Stimulated activated CD8-positive, alpha-beta memory T cell treated with anti-CD3 and anti-CD28 coated beads, Interleukin-4, amount 100 ng/mL, for 1 hour (primary cell): ENCODE measurements at places on chromosomes 13 and 19.

DNA sequence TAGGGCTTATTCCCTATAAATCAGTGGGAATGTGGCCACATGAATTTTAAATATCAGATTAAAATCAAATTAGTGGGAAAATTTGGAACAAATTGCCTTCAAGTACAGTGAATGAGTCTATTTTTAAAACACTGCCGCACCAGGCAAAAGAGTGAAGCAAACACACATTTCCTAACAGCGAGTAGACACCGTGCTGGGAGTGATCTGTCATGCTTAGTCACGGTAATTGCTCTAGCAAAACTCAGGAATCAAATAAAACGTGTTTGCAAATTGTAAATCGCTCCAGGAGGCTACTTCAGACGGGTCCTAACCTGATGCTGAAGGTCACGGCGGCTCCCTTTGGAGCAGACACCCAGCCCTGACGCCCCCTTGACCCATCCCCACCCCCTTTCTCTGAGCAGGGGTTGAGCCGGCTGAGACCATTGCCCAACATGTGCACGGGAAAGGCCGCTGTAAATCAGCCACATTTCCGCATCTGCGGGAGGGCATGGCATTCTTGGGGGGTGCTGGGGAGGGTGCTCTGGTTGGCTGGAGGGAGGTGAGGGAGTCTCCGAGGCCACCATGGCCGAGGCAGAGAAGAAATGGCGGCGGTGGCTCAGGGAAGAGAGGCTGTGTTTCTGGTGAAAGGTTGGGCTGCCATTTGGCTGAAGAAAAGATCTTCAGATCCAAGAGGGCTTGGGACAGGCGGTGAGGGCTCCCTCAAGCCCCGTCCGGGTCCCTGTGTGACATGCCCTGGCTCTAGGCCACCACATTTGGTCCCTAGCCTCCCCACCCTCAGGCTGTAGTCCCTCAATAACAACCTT lies 8.9 kb downstream of the CEBPA start:
- no peak for DNase-seq

DNA sequence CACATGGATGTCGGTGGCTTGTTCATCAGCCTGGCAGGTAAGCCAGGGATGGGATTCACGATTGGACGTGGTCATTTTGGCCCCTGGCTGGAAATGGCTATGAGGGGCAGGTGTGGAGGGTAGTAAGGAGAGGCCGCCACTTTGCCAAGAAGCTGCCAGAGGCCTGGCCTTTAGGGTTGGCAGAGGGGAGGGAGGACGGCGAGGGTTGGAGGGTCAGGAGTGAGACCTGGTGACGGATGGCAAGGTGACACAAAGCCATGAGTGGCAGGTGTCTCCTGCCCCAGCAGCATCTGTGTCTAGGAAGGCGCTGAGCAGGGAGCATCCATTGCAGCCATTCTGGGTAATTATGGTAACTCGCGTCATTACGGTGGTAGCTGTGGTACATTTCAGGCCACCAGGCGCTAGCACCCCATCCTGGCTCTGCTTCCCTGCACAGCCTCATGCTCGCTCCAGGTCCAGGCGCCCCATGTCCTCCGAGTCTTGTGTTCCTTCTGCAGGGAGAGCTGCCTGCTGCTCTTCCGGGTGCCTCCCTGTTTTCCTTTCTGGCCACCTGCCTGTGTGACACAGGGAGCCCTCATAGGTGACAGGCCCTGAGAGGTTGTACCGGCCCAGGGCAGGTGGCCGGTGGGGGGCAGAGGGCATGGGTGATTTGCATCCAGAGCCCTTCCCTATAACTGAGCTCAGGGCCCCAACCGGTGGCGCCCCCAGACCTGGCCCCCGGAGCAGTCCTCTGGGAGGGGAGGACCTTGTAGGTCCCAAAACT lies 4.2 kb downstream of the SSBP4 start:
- no peak for DNase-seq

GRCh38 chr13:19810151-19810550 lies 27.4 kb upstream of the PSPC1 start:
- DNase-seq, result no peak

DNA sequence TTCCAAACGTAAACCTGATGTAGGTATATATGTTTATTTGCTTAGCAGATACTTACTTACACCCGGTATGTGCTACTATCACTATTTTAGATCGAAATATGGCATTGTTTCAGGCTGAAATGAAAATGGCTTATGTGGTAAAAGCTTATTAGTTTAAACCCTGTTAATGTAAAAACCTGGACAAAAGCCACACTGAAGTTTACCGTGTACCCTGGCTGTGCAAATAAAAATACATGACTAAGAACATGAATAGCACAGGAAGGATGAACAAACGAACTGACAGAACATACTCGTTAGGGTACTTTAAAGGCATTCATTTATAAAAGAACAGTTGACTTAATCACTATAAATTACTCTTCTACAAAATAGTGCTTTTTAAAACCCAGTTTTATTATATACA lies 6.6 kb downstream of the CLDN10 start:
- no peak for DNase-seq

DNA sequence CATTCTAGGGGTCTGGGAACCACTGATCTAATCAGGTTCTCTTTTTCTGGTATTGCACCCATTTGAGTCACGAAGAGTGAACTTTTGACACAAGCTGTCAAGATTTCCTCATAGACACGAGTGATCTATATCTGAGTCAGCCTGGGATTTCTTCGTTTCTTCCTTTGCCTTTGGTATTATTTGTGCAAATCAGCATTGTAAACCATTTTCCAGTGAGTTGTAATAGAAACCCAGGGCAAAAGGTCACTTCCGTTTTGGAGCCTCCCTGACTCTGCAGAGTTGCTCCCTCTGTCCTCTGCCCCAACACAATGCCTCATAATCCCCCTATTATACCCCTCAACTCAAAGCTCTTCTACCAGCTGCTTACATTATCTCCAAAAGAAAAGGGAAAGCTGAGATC lies 615.1 kb downstream of the EFNB2 start:
- DNase-seq, result no peak

GRCh38 chr19:13807421-13808021 lies 12.3 kb downstream of the ZSWIM4 start:
- no peak for DNase-seq

DNA sequence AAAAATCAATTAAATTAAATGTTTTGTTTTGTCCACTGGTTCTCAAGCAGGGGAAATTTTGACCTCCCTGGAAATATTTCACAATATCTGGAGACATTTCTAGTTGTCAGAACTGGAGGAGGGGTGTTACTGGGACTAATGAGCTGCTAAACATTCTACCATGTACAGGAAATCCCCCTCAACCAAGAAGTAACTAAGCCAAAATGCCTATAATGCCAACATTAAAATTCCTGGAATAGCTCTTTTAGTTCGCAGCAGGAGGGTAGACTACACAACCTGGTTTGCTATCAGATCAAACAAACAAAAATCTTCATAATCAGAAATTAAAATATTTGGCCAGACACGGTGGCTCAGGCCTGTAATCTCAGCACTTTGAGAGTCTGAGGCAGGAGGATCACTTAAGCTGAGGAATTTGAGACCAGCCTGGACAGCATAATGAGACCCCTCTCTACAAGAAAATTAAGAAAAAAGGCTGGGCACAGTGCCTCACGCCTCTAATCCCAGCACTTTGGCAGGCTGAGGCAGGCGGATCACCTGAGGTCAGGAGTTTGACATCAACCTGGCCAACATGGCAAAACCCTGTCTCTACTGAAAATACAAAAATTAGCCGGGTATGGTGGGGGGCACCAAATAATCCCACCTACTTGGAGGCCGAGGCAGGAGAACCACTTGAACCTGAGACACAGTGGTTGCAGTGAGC lies 13.7 kb upstream of the SMARCA4 start:
- no peak for DNase-seq

DNA sequence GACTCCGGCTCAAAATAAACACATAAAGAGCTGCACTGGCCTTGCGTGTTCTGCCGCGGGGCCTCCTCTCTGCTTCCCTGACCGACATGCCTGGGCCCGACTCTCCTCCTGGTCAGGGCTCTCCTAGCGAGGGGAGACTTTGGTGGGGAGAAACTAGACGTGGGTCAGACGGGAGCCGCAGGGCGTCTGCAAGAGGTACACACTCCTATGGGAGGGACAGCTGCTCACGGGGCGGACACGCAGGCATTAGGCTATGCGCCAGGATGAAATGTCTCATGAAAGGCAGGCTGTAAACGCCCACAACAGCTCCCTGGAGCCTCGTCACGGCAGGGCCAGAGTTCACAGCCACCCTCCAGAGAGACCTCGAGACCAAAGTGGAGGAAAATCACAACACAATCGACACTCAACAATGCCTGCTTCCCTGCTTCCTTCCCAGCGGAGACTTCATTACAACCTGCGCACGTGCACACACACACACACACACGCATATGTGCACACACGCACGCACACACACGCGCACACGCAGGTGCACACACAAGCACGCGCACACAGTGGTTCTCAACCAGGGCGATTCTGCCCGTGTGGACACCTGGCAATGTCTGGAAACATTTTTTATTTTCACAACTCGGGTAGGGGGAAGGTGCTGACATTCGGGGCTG lies 5.8 kb downstream of the SLC39A3 start:
- no peak for DNase-seq

DNA sequence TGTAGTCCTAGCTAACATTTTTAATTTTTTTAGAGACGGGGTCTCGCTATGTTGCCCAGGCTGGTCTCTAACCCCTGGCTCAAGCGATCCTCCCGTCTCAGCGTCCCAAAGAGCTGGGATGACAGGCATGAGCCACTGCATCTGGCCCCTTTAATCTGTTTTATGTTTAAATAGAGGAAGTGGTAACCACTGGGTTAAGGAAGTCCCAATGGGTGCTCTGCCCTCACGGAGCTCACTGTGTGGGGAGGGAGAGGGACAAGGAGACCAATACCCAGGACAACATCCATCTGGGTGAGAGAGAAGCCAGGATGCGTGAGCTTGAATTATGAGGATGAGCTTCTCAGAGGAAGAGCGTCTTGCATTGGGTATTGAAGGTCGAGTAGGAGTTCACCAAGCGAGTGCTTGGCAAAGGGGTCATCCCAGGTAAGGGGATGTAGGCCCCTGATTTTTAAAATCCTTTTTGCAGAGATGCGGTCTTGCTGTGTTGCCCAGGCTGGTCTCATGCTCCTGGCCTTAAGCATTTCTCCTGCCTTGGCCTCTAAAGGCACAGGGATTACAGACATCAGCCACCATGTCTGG lies 13.8 kb downstream of the YJU2 start:
- no peak for DNase-seq

DNA sequence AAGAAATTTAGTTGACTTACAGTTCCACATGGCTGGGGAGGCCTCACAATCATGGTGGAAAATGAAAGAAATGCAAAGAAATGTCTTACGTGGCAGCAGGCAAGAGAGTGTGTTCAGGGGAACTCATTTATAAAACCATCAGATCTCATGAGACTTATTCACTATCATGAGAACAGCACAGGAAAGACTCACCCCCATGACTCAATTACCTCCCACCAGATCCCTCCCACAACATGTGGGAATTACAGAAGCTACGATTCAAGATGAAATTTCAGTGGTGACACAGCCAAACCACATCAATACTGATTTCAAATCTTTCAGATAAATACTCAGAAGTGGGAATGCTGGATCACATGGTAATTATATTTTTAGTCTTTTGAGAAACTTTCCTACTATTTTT lies 1357.9 kb downstream of the SLITRK5 start:
- DNase-seq, result no peak
